Brain (organoid and tissue), 16 donors: ENCODE measurements at places on chromosomes 6 and 20.

- no peak for DNase-seq
These were observed 226.8 kb downstream of the EYA4 start for GRCh38 chr6:133467982-133468380.

DNA sequence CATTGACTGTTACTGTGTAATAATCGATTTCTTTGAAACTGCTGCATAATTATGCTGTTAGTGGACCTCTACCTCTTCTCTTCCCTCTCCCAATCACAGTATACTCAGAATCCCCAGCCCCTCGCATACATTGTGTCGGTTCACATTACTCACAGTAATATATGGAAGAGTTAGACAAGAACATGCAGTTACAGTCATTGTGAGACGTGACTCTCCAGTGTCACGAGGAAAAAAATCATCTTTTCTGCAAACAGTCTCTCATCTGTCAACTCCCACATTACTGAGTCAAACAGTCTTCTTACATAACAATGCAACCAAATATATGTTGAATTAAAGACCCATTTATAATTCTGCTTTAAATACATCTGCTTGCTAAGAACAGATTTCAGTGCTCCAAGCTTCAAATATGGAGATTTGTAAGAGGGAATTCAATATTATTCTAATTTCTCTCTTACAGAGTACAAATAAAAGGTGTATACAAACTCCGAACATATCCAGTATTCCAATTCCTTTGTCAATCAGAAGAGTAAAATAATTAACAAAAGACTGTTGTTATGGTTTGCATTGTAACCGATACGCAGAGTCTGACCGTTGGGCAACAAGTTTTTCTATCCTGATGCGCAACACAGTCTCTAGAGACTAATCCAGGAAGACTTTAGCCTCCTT is 113.3 kb downstream of the TMEM242 start:
- no peak for DNase-seq

- DNase-seq, result peak; percentile 10
These were observed 760 bp upstream of the IBTK start for GRCh38 chr6:82248273-82248735.

GRCh38 chr20:25014816-25015215 is 22.3 kb upstream of the APMAP start:
- no peak for DNase-seq

DNA sequence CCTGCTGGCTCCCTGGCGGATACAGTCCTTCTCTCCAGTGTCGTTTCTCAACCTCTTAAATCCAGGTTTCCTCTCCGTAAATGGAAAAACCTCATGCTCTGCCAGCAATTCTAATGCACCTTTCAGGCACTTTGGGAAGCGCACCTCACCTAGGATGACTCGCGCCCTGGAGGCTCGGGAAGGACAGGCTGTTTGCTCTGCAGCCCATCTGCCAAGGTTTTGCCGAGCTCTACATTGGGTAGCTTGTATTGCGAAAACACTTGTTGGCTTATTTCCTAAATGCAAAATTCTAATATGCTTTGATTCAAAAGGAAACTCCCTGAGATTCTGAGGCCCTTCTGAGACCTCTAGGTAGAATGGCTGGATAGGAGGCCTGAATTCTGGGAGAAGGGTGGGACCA is 102.6 kb upstream of the MLN start:
- DNase-seq, result no peak

DNA sequence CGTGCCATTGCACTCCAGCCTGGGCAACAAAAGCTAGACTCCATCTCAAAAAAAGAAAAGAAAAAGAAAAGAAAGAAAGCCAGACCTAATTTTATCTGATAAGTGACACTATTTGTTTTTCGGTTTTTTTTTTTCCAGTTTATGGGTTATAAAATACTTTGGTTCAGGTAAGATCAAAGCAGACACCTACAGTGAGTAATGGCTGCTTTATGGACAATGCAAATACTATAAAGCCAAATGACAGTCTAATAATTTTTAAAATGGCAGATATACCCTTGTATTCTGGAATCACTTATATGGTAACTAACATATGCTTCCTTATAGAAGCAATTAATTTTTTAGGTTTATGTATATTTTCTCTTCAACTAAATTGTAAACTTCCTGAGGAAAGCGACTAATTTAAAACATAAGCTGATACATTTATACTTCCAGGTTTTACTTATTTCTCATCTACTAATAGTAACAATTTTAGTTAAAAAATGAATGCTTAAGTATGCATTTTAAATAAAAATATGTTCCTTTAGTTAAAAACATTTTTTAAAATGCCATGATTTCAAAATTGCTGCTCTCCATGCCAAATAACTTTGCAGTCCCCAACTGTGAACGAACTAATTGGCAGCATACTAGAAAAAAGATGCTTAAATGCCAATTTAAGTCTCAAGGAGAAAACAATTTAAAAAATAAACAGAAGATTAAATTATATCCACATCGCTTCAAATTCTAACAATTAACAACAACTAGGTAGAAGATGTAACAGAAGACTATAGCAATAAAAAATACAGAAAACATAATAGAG is 38.5 kb downstream of the KIAA0319 start:
- DNase-seq, result no peak

- DNase-seq, result no peak
These were observed 85.4 kb downstream of the CHMP4B start for GRCh38 chr20:33896509-33896908.

GRCh38 chr6:69936674-69937363 is 70.5 kb downstream of the COL19A1 start:
- no peak for DNase-seq

DNA sequence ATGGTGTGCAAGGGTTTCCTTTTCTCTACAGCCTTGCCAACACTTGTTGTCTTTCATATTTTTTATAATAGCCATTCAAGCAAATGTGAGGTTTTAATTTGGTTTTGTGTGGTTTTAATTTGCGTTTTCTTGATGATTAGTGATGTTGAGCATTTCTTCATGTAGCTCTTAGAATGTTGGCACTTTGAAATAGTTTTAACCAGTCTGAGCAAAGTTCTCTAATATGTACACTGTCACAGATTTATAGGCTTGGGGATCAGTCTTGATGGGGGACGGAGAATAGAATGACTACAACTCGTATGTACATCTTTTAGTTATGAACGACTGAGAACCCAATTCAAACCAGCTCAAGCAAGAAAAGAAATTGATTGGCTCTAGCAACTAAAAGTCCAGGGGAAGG is 1003.1 kb downstream of the KIF16B start:
- no peak for DNase-seq

DNA sequence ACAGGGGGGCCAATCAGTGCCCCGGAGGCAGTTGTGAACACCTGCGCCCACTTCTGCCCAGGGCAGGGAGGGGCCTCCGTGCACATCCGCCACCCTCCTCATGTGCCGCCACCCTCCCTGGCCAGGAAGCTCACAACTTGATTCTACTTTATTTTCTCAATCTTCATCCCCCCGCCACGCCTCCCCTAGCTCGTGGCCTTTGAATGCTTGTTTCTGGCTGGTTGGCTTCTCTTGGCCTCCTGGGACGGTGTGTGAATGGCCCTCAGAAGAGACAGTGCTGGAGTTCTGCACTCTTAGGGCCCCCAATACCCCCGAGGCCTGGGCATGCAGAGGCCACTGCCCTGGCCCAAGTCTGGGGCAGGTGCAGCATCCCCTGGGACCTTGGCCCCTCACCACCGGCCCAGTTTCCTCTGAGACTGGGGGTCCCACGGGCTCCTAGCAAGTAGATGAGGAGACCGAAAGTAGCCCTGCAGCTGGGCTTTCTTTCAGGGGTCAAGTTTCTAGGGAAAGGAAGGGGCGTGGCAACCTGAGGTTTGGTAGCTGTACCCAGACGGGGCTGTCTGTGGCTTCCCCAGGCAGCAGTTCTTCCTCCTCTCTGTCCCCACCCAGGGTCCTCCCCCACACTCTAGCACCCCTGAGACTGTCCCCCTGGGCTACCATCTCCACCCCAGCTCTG is 1.3 kb downstream of the RGS19 start:
- DNase-seq, result no peak

DNA sequence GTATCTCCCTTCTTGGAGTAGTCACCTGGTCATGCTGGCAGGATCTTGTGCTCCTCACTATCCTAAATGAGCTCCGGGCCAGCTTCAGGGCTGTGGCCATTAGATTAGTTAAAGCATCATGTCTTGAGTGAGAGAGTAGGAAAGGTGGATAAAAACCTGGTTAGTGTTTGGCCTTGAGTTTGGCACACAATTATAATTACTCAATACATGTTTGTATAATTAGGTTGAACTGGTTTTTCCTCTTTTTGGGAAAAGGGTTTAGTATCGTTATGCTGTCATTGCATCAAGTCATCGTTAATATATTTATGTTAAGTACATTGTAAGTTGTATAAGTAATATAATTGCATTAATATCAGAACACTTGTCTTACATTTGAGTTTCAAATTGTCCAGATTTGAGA is 126.3 kb downstream of the CDKAL1 start:
- no peak for DNase-seq

- DNase-seq, result no peak
These were observed 413.2 kb downstream of the LMBRD1 start for GRCh38 chr6:69383627-69384026.

GRCh38 chr6:118774581-118774980 is 119.4 kb upstream of the ASF1A start:
- DNase-seq, result no peak

DNA sequence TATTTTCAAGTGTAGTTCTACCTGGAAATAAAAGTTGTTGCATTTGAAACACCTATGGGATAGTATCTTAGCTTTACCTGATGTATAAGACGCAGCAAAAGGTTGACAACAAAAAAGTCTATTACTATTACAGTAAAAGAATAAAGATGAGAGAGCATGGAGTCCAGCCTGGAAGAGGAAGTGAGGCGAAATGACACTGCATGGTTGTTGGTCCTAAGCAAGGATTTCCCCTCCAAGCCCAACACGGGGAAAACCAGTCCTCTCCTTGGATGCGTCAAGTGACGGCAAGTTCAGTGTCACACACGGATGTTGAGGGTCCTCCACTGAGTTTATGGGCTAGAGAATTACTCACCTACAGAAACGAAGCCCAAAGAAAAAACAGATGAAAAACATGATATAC is 51.7 kb downstream of the COL11A2 start:
- no peak for DNase-seq

DNA sequence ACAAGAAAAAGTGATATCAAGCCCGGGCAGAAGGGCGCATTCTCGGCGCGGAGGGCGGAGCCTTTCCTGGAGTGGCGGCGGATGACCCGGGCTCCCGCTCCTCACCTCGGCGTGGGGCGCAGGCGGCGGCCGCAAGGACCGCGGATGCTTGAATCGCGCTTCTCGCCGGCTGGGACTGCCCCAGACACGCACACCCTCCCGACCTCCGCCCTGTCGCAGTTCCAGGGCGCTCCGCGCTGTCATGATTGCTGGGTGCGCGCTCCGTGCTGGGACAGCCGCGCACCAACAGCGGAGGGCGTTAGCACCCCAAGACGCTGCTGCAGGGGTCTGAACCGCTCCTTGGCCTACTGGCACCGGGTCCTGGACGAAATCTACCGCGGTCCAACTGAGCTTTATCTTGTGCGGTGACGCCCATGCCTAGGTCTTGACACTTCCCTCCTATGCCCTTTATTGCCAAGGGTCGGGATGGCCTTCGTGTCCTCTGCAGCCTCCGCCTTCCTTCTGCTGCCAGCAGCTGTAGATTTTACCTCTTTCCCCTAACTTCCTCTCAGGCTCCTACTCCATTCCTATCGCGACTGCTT is 43.3 kb downstream of the IRAK1BP1 start:
- DNase-seq, result peak; percentile 4

DNA sequence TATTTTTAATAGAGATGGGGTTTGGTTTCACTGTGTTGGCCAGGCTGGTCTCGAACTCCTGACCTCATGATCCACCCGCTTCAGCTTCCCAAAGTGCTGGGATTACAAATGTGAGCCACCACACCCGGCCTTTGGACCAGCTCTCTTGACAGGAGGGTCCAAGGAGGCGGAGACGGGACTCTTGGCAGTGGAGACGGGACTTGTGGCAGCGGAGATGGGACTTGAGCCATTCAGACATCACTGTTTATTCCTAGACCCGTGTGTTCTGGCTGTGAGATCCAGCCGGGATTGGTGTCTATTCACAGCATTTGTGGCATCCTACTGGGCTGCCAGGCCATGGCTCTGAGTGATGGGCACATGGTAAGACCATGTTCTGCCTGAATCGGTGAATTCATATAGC is 25.6 kb downstream of the PRPF6 start:
- DNase-seq, result no peak

DNA sequence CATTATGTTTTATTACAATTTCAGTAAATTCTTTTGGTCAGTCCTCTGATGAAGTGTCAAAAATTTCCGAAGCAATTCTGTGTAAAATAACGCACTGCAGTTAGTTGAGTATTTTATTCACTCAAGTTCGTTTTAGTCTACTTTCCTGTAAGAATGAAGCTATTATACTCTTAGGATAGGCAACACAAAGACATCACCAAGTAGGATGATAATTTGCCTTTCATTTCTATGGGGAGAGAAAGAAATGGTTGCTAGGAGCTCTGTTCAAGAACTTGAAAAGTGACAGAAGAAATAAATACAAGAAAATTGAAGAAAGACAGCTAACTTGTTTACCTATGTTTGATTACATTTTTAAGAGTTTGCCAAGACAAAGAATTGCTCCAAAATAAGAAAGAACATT is 290.4 kb downstream of the EYS start:
- DNase-seq, result peak; percentile 35

DNA sequence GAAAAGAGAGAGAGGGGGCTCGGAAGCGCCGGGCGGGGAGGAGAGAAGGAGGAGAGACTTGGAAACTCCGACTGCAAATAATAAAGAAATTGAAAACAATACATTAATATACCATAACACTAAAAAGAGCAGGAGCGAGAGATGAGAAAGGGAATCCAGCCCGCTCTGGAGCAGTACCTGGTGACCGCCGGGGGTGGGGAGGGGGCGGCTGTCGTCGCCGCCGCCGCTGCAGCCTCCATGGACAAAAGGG is 338 bp downstream of the E2F3 start:
- DNase-seq, result no peak

- no peak for DNase-seq
These were observed 55.8 kb downstream of the CDH4 start for GRCh38 chr20:61307686-61308476.

DNA sequence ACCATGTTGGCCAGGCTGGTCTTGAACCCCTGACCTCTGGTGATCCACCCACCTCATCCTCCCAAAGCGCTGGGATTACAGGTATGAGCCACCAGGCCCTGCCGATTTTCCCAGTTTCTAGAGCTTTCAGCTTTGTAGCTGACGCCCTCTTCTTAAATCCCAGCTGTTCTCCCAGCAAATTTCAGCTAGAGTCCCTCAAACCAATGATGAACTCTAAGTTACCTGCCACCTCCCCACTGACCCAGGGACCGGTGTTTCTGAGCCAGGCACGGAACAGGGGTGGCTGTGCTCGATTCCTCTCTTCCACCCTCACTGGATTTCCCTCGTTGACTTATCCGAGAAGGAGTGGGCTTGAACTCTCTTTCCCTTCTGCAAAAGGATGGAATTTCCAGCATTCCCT is 39.1 kb downstream of the SUN5 start:
- no peak for DNase-seq

GRCh38 chr20:40959325-40960092 is 69.1 kb upstream of the TOP1 start:
- no peak for DNase-seq

- DNase-seq, result peak; percentile 97
These were observed at the start of gene BTN2A1 for GRCh38 chr6:26457806-26458688. Gene BTN2A1 (plus strand): TSS chr6:26457955. CDS start chr6:26458637, 682 bp downstream.
